ENCODE measurements at places on chromosomes 6 and 20.

- DNase-seq = no peak
These were observed 406 bp upstream of the WFDC5 start for GRCh38 chr20:45115386-45115774.

DNA sequence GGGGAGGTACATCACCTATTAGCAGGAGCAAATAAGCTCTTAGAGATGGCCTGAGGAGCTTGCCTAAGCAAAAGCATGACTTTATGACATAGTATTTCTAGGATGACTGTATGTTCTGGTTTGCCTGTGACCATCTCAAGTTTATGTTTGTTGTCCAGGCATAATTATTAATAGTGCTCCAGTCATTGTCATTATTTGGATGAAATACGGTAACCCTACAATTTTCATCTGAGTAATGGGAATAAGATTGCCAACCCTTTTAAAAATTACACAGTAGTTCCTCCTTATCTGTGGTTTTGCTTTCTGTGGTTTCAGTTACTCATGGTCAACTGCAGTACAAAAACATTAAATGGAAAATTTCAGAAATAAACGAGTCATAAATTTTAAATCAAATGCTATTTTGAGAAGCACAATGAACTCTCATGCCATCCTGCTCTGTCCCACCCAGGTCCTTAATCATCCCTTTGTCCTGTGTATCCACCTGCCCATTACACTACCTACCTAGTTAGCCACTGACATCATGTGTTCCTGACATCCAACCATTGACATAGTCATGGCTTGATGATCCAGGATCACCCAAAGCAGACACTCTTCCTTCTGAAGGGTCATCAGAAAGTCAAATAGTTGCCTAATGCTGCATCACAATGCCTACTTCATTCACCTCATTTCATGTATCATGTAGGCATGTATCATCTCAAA, 27.0 kb upstream of the TFB1M start:
- DNase-seq = no peak

DNA sequence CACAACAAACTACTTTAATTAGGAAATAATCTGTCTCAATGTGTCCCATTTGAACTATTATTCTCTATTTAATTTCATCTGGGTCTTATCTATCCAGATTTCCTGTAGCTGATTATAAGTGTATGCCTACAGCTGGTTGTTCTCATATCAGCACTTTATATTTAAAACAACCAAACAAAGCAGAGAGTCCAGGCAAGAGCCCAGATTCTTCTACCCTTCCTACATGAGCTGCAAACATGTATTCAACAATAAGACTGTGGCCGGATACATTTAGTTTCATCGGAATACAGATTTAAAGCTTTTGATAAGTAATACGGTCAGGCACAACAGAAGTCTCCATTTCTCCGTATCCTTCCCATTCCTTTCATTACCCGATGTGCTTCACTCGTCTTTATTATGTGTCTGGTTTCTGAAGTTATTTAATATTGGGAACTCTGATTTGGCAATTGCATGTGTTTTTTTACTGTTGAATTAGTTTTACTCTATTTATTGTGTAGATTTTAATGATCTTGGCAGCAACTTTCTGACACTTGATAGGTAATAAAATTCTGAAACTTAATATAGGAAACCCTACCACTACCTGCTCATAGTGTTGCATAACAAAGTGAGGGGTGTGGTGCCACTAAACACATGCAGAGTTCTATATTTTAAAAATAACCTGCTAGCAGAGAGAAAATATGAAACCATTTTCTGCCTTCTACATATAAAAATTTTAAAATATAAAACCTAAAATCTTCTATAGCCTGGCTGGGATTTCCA, 653.5 kb upstream of the PTCHD4 start:
- DNase-seq = no peak

- DNase-seq = no peak
These were observed 326.8 kb downstream of the KHDRBS2 start for GRCh38 chr6:61959196-61959595.

GRCh38 chr20:61816606-61817460, 248.8 kb downstream of the TAF4 start:
- no peak for DNase-seq

All from activated CD4-positive, alpha-beta T cell treated with anti-CD3 and anti-CD28 coated beads for 1 hour (primary cell).